Endothelial cell of umbilical vein (primary cell): ENCODE measurements at places on chromosomes 12 and 14.

- DNase-seq: no peak
Observed at GRCh38 chr12:110183386-110183785, 59.2 kb downstream of the IFT81 start.

DNA sequence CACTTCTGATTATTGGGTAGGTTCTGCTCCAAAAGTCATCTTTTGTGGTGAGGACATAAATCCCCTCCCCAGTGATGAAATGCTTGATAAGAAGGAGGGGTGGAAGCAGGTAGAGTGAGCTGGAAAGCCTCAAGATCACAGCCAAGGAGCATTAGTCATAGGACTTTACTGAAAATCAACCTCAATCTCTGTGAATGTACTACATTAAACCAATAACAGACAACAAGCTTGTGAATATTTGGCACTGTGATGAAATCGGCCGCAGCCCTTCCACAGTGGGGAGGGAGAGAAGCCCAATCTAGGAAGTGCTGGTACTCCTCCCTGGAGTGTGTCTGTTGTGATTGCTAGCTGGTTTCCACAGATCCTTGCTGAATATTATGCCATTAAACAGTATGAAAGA, 41.2 kb upstream of the PTCSC3 start:
- DNase-seq: no peak

GRCh38 chr14:20490563-20490962, 14.8 kb upstream of the RNASE10 start:
- DNase-seq: no peak

DNA sequence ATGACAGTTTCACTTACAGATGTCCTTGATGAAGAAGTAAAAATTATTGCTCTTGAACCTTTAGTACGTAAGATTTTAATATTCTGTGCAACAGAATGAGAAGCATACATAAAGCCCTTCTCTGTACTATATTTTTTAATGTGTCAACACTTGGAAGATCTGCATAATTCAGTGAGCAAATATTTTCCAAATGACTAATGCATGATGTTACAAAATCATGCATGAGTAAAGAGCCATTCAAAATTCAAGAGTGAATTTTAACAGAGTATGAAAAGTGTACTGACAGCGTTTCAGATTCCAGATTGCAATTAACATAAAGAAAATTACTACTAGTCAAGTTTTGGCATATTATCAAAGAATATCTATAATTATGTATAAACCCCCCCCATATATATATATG, 101.4 kb upstream of the BBS10 start:
- peak; percentile 5 for DNase-seq

- no peak for DNase-seq
Observed at GRCh38 chr12:115691123-115691522, 586.4 kb downstream of the MED13L start.

DNA sequence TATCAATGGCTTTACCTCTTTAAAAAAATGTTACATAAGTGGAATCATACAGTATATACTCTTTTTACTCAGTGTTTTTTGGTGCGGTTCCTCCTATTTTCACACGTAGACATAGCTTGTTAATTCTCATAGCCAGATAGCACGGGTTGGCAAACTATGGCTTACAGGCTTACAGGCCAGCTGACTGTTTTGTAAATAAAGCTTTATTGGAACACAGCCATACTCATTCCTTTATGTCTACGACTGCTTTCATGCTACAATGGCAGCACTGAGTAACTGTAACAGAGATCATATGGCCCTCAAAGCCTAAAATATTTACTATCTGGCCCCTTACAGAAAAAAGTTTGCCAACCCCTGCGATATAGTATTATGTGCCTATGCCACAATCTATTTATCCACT, 5.8 kb upstream of the DAAM1 start:
- no peak for DNase-seq

DNA sequence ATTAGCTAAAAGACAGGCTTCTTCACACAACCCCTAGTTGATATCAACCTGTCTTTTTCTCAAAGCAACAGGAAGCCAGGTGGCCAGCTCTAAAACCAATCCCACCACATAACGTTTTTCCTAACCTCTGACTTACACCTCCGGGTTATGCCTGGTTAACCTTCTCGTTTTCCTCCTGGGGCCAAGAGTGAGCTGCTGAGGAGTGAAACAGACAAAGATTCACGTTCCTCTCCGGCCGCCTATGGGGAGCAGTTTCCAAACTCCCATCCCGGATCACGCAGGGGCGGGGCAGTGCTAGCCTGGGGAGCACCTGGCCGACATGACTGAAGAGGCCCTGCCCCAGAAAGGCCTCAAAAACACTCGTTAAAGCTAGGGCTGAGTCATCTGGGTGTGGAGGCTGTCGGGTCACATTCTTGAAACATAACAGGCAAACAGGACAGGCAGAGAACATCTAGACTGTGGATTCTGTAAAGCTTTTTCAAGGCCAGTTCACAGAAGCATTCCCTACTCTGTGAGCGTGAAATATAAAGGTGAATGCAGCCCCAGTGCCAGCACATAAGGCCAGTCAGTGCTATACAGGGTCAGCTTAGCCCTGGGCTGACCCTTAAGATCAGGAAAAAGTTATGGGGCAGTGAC, 25.9 kb upstream of the LGALS3 start:
- peak; percentile 86 for DNase-seq

- DNase-seq: no peak
Observed at GRCh38 chr14:95514131-95515079, 2.0 kb downstream of the SYNE3 start.

DNA sequence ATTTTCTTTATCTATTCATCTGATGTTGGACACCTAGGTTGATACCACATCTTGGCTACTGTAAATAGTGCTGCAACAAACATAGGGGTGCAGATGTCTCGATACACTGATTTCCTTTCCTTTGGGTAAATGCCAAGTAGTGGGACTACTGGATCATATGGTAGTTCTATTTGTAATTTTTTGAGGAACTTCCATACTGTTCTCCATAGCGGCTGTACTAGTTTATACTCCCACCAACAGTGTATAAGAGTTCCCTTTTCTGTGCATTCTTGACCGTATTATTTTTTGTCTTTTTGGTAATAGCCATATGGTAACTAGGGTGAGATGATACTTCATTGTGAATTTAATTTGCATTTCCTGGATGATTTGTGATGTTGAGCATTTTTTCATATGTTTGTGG, 71.8 kb downstream of the LRP6 start:
- no peak for DNase-seq

DNA sequence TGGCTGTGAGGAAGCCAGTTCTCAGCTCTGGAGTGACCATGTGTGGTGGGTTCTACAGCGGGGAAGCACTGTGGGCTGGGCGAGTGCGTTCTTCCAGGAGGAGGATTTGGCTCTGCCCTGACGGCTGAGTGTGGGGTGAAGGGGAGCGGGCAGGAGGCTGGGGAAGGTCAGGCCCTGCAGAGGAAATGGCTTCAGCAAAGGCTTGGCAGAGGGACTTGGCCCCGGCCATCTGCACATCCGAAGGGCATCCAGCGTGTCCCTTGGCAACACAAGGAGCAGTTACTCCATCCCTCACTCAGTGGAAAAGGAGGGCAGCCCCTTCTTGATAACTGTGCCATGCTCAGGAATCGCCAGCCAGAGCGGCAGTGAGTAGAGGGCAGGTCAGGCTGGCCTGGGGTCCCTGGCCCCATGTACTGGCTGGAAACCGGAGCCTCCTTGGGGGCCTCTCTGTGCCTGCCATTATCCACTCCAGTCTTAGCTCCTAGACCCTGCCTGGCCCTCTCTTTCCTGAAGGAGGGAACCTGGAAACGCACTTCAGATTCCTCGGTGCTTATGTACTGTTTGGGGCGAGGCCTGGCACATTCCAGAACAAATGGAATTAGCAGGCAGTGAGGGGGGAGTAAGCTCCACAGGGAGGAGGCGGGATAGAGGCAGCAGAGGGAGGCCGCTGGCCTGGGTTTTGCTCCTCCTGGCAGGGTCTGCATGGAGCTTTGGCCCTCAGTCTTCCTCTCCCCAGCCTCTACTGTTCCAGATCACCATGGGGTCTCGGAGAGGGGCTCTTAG, 133.6 kb upstream of the NCOR2 start:
- DNase-seq: peak; percentile 47

GRCh38 chr12:44716711-44717110, 159.4 kb downstream of the NELL2 start:
- DNase-seq: no peak

DNA sequence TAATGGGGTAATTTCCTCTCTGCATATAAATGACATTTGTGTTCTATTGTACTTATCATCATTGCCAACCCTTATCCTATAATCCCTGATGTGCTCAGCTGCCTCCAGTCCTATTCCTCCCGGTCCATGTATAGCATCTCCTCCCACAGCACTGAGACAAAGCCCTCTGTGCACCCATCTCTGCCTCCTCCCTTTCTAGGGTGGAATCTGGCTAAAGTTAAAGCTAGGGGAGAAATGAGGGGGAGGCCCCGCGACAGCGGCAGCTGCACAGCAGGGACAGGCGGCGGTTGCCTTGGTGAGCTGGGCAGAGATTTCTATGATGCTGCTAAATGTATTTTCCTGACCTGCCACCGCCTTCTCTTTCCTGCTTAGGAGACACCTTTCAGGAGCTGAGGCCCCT, 12.8 kb upstream of the ZDHHC22 start:
- DNase-seq: no peak

DNA sequence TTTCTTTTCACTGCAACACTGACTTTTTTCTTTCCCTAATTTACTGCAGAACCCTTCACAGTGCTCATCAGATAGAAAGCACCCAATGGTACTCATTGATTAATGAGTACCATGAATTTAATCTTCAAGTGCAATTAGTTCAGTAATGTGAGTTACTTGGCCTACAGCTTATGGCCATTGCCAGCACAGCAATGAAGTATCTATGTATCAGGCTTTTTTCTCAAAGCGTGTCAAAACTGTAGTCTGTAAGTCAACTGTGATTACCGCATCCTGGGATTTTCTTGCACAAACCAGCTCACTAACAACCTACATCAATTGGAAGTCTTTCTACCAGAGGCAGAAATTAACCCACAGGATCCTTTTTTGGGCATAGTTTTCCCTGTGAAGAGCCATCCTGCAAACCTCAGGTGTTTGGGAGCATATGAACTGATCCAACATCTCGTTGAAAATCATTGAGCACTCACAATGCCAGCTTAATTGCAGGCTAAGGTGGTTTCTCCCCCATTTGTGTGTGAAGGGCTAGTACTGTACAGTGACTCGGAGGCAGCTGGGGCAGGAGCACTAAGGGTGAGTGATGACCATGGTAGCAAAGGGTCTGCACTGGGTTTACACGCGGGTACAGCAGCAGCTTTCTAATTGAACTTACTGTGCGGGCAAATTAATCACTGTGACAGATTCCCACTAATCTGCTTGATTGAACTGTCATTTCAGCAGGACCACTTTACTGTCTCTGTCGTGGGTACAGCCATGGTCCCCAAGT, 619.3 kb downstream of the SNAPC1 start:
- no peak for DNase-seq

GRCh38 chr14:64845878-64846277, 33.8 kb downstream of the SPTB start:
- no peak for DNase-seq

- no peak for DNase-seq
Observed at GRCh38 chr12:32515137-32515873, 115.9 kb downstream of the FGD4 start.

DNA sequence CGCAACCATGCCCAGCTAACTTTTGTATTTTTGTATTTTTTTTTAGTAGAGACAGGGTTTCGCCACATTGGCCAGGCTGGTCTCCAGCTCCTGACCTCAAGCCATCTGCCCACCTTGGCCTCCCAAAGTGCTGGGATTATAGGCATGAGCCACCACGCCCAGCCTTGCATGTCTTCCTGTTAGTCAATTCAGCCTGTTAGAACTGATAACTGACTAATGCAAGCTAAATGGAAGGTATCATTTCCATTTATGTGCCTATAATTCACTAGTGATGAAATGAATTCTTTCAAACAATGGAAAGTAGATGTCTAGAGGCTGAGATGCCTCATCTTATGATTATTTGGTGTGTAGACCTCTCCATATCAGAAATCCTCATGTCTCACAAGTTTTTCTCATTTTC, 37.3 kb upstream of the DIP2B start:
- DNase-seq: no peak

GRCh38 chr12:103513875-103514274, 18.1 kb upstream of the C12orf42 start:
- DNase-seq: no peak

DNA sequence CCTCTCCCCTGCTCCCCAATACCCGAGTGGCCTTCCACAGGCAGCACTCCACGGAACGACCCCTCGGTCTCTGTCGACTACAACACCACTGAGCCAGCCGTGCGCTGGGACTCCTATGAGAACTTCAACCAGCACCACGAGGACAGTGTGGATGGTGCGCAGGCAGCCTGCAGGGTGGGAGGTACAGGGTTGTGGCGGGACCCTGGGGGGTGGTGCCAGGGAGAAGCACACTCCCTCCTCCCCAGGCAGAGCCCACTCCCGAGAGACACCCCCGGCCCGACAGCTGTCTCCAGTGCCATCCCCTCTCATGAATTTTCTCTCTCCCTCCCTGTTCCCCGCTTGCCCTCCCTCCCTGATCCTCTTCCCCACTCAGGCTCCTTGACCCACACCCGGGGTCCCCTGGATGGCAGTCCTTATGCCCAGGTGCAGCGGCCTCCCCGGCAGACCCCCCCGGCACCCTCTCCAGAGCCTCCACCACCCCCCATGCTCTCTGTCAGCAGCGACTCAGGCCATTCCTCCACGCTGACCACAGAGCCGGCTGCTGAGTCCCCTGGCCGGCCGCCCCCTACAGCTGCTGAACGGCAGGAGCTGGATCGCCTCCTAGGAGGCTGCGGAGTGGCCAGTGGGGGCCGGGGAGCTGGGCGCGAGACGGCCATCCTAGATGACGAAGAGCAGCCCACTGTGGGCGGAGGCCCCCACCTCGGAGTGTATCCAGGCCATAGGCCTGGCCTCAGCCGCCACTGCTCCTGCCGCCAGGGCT, 9.0 kb downstream of the TNS2 start:
- no peak for DNase-seq

- peak; percentile 68 for DNase-seq
Observed at GRCh38 chr14:32939254-32940065, 781 bp downstream of the NPAS3 start.

DNA sequence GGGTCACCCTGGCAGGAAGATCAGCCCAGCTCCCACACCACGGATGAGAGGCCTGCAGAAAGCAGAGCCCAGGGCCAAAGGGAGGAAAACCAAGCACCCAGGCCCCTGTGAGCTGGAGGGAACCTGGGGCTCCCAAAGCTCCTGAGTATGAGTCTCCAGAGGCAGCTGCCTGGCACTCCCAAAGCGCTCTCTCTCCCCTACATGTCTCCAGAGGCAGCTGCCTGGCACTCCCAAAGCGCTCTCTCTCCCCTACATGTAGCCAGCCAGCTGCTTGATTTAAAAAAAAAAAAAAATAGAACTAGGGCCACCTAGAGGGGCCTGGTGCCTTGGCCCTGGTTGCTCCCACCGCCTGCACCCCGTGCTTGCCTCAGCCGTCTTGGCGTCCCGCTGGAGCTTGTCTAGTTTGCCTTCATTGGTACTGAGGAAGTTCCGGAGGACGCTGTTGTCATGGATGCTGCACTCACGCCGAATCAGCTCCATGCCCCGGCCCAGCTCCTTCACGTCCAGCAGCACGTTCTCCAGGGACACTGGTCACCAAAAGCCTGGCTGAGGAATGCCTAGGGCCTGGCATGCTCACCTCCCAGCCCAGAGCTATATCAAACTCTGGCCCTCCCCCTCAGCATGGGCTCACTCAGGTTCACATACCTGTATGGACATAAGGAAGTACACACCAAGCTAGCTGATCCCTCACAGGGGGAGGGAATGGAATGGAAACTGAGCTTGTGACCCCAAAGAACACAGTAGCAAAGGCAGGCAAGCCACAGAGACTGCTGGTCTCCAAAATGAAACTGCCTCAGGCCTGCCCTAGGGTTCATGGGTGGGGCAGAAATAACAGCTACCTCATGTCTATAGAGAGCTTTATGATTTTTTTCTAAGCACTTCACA, 24.7 kb downstream of the PRPF40B start:
- DNase-seq: no peak
